ENCODE measurements at places on chromosomes 16 and 17. TPM values are rescaled to one million over a fixed set of nuclear protein-coding genes. Genes with fewer than 3 reads are reported as not detected.

HSD17B1 gene
- total RNA-seq = 0.65 TPM

NEUROD2 gene
- total RNA-seq = not detected

PLLP gene
- total RNA-seq = 8.4 TPM

CTRB2 gene
- total RNA-seq = not detected

GCGR gene
- not detected for total RNA-seq

KRTAP17-1 gene
- total RNA-seq = not detected
